ENCODE measurements at places on chromosomes 2 and 18. TPM values are rescaled to one million over a fixed set of nuclear protein-coding genes. Genes with fewer than 3 reads are reported as not detected.

RAPGEF4 gene
- total RNA-seq: 0.21 TPM

HIBCH gene
- 13.8 TPM for total RNA-seq

RAB27B gene
- 20.5 TPM for total RNA-seq

CDK5R2 gene
- 2.5 TPM for total RNA-seq

IL36G gene
- not detected for total RNA-seq

TTN gene
- total RNA-seq: 0.01 TPM

Measured in A549 treated with DMSO at 1 μM for 4 hours (cell line).